ENCODE measurements at places on chromosomes 16 and 17.

- DNase-seq, result no peak
These were observed 10.7 kb upstream of the KCNJ2 start for GRCh38 chr17:70158591-70158990.

- no peak for DNase-seq
These were observed at the start of gene ENPP7 for GRCh38 chr17:79730769-79731483. ENPP7 (plus strand) TSS chr17:79730943; CDS start chr17:79731140, 197 bp downstream.

DNA sequence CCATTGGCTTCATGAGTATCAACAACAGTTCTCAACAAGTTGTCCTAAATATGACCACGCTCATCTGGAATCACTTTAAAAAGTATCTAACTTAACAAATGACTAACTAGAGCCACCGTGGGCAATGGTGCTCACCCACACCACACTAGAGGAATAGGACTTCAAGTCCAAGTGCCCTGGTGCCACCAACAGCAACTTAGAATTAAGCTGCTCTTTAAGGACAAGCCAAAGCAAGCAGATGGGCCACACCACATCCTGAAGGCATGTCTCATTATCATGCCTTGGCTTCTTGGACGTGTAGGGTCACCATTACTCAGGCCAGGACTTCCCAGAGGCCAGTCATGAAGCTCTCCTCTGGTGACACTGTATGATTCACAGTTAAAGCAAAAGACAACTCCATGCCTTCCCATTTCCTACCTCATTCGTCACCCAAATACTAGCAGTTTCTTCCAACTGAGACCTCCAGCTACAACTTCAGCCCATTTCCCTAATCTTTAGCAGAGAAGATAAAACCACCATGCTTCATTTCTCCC lies 9.4 kb upstream of the SLC6A4 start:
- no peak for DNase-seq

GRCh38 chr16:27498916-27499658 lies 50.6 kb downstream of the GTF3C1 start:
- no peak for DNase-seq

Measured in activated CD4-positive, alpha-beta T cell treated with anti-CD3 and anti-CD28 coated beads for 4 hours (primary cell).